ENCODE measurements at places on chromosomes 4 and X.

DNA sequence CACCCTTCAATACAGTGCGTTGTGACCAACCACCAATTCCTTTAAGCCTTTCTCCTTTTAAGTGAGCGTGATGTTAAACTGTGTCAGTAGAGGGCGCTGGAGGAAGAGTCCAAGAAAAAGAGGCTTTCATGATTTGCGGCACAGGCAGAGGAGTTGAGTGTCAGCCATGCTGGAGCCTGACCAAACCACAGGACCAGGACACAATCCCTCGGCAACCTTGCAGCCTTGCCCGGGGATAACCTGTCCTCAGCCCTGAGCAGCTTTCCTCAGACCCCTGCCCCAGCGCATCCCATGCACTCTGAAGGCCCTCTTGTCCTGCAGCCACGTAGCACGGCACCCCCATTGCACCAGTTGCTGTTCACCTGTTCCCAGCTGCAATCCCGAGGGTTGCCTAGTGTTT is 53.5 kb upstream of the SMIM31 start:
- no peak for ATAC-seq

DNA sequence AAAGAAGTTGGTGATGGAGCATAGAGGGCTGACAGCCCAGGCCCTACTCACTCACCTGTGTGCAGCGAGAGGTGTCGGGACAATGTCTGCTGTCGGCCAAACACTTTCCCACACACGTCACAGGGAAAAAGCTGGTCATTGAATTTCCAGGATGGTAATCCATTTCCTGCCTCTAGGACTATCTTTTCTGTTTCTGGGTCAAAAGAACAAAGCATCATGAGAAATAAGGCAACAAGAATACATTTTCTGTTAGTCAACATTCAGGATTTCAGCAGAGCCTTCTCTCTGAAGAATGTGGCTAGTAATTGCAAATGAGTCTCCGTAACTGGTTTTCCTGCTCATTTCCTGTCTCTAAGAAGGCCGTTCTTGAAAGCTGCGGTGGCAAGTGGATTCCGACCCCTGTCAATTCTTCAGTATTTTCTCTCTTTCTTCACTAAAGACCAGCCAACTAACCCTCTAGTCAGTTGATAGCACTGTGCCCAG is 99.4 kb downstream of the C4orf51 start:
- no peak for ATAC-seq

DNA sequence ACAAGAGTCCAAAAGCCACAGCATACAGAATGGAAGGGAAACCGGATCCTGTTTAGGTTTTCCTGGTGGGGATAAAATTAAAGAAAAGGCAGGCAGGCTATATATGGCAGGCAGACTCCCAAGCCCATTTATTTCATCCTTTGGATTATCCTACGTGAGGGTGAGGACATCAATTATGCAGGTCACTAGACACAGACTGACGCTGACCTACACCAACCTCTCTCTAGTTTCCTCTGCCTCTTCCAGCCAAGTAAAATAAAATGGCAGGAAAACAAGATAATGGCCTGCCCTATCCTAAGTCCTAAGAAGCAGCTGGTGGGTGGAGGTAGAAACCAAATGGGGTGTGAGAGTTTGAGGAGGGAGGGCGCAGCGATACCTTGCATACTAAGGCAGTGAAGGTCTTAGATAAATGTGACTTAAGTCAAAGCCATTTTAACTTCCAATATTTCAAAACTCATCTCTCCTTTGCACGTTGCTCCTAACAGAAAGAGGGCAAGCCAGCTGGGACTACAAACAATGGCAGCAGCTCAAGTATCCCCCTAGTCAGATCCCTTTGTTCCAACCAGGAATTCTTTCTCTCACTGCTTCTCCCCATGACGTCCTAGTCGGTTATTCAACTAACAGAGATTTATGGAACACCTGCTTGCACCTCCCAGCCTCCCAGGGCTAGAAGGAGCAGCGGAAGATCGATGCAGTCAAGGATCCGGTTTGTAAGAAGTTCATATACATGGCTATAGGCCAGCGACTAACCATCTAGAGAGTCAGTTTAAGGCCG is 72.8 kb downstream of the IRF2 start:
- no peak for ATAC-seq

DNA sequence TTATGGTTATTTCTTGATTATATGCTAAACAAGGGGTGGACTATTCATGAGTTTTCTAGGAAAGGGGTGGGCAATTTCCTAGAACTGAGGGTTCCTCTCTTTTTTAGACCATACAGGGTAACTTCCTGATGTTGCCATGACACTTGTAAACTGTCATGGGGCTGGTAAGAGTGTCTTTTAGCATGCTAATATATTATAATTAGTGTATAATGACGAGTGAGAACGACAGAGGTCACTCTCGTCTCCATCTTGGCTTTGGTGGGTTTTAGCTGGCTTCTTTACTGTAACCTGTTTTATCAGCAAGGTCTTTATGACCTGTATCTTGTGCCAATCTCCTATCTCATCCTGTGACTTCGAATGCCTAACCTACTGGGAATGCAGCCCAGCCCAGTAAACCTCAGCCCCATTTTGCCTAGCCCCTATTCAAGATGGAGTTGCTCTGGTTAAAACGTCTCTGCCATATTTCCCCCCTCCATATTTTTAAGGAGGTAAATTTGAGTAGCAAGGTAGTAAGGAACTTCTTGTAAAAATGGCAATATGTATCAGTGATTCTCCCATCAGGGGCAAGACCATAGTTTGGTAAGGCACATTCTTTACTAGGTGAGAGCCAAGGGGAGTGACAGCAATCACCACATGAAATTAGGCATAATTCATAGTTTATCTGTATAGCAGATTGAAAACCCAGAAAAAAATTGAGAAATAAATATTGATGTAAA is 2.6 kb downstream of the CXCL2 start:
- ATAC-seq: no peak

DNA sequence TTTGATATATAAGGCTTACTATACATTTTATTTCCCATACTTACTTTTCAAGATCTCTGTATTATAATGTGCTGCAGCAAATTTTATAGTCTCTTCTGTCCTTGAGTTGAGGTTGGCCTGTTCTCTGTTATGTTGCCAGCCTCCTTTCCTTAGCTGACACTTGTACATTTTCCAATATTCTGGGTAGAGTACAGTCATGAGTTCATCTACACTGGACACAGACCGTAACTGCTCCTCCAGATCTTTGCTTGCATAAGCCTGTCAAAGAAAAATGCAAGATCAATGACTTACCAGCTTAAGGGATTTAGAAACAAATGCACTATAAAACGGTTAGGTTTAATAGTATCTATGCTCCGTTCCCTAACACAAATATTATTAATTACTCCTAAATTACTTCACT is 63.2 kb downstream of the VEGFC start:
- no peak for ATAC-seq

- ATAC-seq: peak; percentile 75
Measured at GRCh38 chrX:118823263-118824172, at the start of gene ZCCHC12. Gene ZCCHC12, plus strand, starts transcription at chrX:118823824. Its CDS starts 1,421 bp downstream, at chrX:118825245.

DNA sequence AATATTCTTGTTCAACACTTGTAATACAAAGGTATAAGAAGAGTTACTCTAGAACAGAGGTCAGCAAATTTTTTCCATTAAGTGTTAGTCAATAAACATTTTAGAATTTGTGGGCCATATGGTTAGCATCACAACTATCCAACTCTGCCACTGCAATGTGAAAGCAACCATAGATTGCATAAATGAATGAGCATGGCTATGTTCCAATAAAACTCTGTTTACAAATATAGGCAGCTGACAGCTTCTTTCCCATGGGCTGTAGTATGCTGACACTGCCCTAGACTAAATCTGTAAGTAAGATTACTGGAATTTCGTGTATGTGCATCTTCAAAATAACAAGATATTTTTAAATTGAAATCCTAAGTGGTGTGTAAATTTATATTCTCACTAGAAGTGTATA is 73.7 kb downstream of the GABRA2 start:
- no peak for ATAC-seq

DNA sequence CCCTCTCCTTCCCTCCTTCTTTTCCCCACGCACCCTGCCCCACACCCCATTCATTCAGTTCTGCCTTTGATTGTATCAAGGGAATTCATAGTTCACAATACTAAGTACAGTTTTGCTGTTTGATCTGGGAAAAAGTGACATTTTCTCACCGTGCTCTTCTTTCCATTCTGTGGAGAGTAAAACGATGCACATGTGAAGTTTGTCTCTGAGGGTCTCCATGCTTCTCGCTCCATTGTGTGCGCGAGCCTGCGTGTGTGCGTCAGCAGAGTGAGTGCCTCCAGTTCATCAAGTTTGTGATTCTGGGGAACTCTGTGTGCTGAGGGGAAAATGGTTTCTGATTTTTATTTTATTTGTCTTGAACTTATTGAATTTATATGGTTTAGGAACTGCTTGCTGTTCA is 1.9 kb downstream of the STK26 start:
- no peak for ATAC-seq

DNA sequence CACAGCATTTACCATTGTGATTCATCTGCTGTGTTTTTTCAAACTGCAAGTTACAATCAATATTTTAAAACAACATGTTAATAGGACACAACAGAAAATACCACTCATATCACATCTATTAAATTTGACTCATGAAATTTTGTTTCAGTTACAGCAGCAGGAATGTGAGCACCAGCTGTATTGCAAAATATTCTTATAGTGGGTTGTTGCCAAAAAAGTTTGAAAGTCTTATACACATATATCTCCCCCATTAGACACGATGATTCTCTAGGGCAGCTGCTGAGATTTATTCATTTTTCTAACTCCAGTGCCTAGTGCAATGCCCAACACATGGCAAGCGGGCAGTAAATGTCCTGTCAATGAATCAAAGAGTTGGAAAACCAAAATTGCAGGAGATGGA is 26.6 kb upstream of the NKX3-2 start:
- ATAC-seq: no peak

GRCh38 chr4:52263607-52264006 is 212.5 kb downstream of the SPATA18 start:
- no peak for ATAC-seq

- no peak for ATAC-seq
Measured at GRCh38 chr4:114361249-114361648, 237.4 kb upstream of the UGT8 start.

DNA sequence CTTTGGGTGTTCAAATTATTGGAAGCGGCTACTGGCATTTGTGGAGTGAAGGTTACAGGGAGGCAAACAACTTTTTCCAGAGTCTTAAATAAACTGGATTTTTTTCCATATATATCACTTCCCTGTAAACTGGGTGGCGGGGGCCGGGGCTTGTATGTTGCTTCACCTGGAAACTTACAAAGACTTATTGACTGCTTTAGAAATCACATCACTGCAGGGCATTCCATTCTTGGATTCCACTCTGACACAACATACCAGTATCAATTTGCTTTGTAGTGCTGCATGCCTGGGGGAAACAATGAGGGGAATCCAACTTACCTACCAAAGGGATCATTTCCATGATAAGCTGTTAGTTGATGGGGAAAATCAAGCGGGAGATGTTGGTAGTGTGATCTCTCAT is 21.7 kb upstream of the FAM156A start:
- no peak for ATAC-seq

DNA sequence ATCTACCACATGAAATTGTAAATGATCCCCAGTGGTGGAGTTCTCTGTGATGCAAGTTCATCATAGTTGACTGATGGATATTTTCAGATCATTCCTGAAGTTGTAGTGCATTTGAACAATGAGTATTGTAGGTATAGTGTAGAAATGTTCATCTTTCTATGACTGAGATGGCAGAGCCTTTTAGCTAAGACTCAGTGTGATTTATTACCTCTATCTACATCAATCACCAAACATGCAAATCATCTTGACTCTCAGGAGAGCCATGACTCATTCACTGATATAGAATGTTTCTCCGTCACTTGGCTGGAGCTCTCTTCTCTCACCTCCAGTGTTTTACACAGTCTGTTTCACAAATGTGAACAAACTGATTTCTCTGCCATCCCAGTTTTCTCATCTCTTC is 392.6 kb downstream of the IL1RAPL1 start:
- no peak for ATAC-seq

DNA sequence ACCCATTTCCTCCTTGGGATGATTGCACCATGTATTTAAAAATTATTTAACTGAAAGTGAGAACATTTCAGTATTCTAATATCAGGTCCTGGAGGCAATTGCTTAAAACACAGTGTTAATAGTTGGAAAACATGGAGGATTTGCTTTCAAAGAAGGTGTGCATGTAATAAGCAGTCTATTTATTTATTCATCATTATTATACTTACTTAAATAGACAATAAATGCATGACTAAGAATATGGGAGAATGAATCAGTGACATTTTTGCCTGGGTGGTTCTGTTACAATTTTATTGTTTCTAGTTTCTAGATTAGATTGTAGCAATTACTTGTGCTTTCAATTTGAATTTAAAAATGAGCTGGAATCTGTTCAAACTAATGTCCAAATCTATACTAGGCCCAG is 145.5 kb downstream of the AREG start:
- no peak for ATAC-seq

- ATAC-seq: no peak
Measured at GRCh38 chr4:66235876-66236275, 565.6 kb upstream of the EPHA5 start.

DNA sequence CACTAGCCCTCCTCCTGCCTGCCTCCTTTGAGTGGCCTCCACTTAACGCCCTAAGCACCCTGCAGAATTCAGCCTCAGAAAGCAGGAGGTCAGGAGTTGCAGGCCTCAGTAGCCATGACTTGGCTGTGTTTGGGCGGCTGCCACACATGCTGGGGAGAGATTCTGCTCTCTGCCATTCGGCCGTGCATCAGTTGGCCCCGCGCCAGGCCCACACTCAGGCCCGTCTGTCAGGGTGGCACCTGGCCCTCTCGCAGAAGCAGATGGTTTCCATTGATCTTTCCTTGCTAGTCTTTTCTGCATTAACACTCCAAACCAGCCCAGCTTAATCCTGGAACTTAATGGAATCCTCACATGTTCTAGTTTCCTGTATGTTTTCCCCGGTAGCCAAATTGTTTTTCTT is 30.7 kb upstream of the ATP6AP2 start:
- no peak for ATAC-seq

DNA sequence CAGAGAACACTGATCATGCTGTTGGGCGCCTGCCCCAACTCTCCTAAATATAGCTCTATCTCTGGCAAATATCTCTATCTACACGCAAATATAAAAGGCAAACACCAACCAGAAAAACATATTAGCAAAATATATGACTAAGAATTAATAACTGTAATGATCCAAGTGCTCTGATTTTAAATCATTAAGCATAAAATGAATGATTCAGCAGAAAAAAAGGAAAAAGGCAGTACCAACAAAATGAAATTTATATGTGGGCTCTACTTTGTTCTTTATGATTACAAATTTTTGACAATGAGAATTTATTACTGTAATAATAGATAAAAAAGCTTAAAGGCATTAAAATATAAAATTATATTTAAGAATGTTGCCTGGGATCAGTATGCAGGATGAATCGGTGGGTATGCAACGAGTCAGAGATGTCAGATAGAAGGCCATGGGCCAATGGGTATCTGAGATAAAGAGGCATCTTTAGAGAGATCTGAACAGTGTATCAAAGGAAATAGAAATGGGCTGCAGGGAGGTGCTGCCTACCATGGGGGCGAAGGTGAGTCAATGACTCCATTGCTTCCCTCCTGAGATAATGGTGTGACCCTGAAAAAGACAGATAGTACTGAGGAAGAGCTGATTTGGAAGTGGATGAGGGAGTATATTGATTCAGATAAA is 234.8 kb downstream of the SCFD2 start:
- no peak for ATAC-seq

- no peak for ATAC-seq
Measured at GRCh38 chr4:54723220-54723619, 65.5 kb downstream of the KIT start.
